ENCODE measurements at places on chromosomes 5 and 9. TPM values are rescaled to one million over a fixed set of nuclear protein-coding genes. Genes with fewer than 3 reads are reported as not detected.

- DNase-seq, result no peak
- H3K4me3 ChIP-seq, result no peak overlapping the region
- no peaks in the 10 kb centered on the region for H3K36me3 ChIP-seq
- H3K27me3 ChIP-seq, result no peaks in the 10 kb centered on the region
Measured at GRCh38 chr9:72891043-72891442, 61.8 kb downstream of the ALDH1A1 start.

DNA sequence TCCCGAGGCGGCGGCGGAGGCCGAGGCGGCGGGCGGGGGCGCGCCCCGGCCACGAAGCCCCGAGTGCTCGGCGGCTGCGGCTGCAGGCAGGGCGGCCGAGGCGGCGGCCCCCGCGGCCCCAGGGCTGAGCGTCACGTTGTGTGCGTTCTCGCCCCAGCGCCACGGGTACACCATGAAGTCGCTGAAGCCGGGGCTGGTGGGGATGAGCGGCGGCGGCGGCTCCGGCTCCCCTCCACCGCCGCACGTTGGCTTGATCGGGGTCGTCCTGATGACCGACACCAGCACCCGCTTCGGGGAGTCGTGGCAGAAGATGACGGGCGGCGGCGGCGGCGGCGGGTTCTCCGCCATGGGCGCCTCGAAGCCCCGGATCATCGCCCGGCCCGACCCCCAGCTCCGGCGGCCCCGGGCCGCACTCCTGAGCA is 498 bp downstream of the ZNF367 start:
- peak overlapping the region; percentile 78 for H3K4me3 ChIP-seq
- peaks cover 3% of the 10 kb centered on the region for H3K4me1 ChIP-seq
- no peaks in the 10 kb centered on the region for H3K27me3 ChIP-seq
- peak overlapping the region; percentile 76 for H3K27ac ChIP-seq
- H3K36me3 ChIP-seq, result no peaks in the 10 kb centered on the region

- no peak for DNase-seq
- H3K4me3 ChIP-seq, result no peak overlapping the region
- H3K4me1 ChIP-seq, result no peaks in the 10 kb centered on the region
- no peaks in the 10 kb centered on the region for H3K27me3 ChIP-seq
- no peak overlapping the region for H3K27ac ChIP-seq
- no peaks in the 10 kb centered on the region for H3K36me3 ChIP-seq
Measured at GRCh38 chr9:137075275-137075775, 2.0 kb upstream of the UAP1L1 start.

DNA sequence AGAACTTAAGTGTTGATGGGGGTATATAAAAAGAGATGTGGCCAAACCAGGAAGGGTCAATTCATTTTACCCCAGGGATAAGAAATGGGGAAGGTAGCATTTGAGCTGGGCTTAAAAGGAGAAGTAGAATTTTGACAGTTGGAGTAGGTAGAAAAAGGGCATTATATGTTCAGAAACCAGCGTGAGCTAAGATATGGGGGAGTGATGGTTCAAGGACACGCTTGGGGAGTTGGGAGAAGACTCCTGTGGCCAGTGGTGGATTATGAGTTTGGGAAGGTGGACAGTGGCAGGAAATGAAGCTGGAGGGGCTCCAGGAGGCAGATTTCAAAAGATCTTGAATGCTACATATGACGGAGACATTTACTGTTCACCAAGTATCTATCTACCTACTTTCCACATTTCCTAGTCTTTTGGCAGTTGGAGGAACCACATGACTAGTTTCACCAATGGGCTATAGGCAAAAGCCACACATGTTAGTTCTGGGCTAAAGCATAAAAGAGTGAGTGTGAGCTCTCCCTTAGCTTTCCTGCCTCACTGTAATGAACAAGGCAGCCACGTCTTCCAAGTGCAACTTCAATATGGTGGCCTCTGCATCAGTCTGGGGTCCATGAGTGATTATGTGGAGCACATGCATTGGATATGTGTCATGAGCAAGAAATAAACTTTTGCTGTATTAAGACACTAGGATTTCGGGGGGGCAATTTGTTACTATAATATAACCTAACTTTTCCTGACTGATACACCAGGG is 15.7 kb upstream of the GSN start:
- no peaks in the 10 kb centered on the region for H3K4me1 ChIP-seq
- H3K27ac ChIP-seq, result no peak overlapping the region
- H3K36me3 ChIP-seq, result no peaks in the 10 kb centered on the region
- H3K27me3 ChIP-seq, result no peaks in the 10 kb centered on the region
- DNase-seq, result no peak

DNA sequence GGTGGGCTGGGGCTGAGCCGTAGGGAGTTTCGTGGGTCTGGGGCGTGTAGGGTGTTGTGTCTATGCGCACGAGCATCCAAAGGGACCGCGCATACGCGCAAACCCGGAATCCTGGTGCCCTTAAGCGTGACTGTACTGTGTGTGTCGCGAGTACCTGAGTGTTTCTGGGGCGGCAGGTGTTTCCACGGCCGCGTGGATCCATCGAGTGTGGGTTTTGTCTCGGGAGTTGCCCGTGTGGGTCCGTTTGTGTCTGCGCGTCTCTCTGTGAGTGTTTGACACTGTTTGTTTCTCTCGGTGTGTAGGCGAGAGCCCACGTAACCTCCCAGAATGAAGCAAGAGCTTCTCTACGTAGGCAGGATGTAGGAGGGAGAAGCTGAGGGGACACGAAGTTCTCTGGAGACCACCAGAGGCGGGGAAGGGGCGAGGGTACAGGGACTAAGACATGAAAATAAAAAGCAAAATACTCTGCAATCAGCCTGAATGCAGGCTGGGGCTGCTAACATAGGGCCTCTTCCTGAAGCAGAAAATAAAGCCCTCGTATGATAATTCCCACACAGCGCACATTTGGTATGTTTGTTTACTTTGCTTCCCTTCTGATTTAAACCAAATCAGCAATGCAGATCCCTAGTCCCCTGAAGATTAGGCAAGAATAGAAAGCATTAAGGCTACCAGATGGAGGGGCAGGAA is 588 bp upstream of the BRINP1 start:
- H3K4me3 ChIP-seq, result no peak overlapping the region
- no peak for DNase-seq
- no peaks in the 10 kb centered on the region for H3K4me1 ChIP-seq
- no peaks in the 10 kb centered on the region for H3K36me3 ChIP-seq

GRCh38 chr5:44233691-44234090 is 155.5 kb downstream of the FGF10 start:
- H3K4me1 ChIP-seq, result no peaks in the 10 kb centered on the region
- no peak for DNase-seq
- H3K27ac ChIP-seq, result no peak overlapping the region
- H3K27me3 ChIP-seq, result no peaks in the 10 kb centered on the region

SERF1A gene
- total RNA-seq, result 5.9 TPM

MEIKIN gene
- 3.4 TPM for total RNA-seq

EPB41L4A gene
- 39.3 TPM for total RNA-seq

GRCh38 chr5:100584889-100585288 is 49.7 kb downstream of the FAM174A start:
- no peak overlapping the region for H3K4me3 ChIP-seq
- no peaks in the 10 kb centered on the region for H3K4me1 ChIP-seq
- no peaks in the 10 kb centered on the region for H3K36me3 ChIP-seq
- no peaks in the 10 kb centered on the region for H3K27me3 ChIP-seq
- no peak for DNase-seq

GRCh38 chr5:132099076-132099748 is 25.6 kb downstream of the CSF2 start:
- H3K4me1 ChIP-seq, result no peaks in the 10 kb centered on the region
- H3K27ac ChIP-seq, result no peak overlapping the region
- no peak for DNase-seq
- no peaks in the 10 kb centered on the region for H3K36me3 ChIP-seq
- H3K4me3 ChIP-seq, result no peak overlapping the region
- no peaks in the 10 kb centered on the region for H3K27me3 ChIP-seq

UGT3A1 gene
- not detected for total RNA-seq

TEX48 gene
- not detected for total RNA-seq

IRF1 gene
- 36.1 TPM for total RNA-seq

KIF27 gene
- 8.0 TPM for total RNA-seq

WNT8A gene
- total RNA-seq, result not detected

DNA sequence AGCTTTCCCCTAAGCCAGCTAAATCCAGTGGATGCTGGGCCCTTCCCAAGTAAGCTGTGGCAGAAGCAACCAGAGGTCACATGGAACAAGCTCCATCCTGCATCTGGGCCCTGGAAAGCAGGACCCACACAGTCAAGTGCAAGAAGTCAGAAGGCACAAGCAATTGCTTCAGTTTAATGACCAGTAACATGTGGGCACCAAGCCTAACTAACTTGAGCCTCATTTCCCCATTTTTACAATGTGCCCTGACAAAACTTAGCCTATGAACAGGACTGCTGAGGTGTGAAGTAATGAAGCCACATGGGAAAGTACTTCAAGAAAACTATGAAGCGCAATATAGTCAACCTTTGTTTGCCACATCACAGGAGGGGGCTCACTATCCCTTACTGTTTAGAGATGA is 90.5 kb downstream of the TLE1 start:
- peaks cover 1% of the 10 kb centered on the region for H3K4me1 ChIP-seq
- H3K27ac ChIP-seq, result peak overlapping the region; percentile 7
- no peaks in the 10 kb centered on the region for H3K27me3 ChIP-seq
- DNase-seq, result no peak
- H3K4me3 ChIP-seq, result no peak overlapping the region

GRCh38 chr5:132457371-132458225 is 33.0 kb downstream of the IRF1 start:
- H3K27me3 ChIP-seq, result no peaks in the 10 kb centered on the region
- H3K36me3 ChIP-seq, result no peaks in the 10 kb centered on the region
- H3K4me3 ChIP-seq, result no peak overlapping the region
- no peaks in the 10 kb centered on the region for H3K4me1 ChIP-seq
- H3K27ac ChIP-seq, result no peak overlapping the region
- no peak for DNase-seq

PCAT7 gene
- total RNA-seq, result 0.29 TPM

NEUROG1 gene
- not detected for total RNA-seq
